ENCODE measurements at places on chromosomes 16 and 17.

DNA sequence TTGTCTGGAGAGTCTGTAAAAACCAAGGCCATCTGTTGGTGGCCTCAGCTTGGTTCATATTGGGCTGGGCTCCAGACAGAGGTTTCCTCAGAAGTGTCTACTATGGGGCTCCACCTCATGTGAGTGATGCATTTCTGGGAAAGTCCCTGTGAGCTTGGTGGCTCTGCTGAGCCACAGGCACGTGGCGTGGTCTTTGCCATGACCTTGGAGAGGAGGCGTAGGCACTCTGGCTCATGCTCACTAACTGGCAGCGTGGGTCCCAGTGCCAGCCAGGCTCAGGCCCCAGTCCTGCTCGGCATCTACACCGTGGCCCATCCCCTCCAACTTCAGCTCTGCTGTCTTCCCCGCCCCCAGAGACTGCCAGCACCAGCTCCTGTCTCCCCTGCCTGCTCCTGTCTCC, 10.7 kb upstream of the SMTNL2 start:
- peak; percentile 69 for DNase-seq

DNA sequence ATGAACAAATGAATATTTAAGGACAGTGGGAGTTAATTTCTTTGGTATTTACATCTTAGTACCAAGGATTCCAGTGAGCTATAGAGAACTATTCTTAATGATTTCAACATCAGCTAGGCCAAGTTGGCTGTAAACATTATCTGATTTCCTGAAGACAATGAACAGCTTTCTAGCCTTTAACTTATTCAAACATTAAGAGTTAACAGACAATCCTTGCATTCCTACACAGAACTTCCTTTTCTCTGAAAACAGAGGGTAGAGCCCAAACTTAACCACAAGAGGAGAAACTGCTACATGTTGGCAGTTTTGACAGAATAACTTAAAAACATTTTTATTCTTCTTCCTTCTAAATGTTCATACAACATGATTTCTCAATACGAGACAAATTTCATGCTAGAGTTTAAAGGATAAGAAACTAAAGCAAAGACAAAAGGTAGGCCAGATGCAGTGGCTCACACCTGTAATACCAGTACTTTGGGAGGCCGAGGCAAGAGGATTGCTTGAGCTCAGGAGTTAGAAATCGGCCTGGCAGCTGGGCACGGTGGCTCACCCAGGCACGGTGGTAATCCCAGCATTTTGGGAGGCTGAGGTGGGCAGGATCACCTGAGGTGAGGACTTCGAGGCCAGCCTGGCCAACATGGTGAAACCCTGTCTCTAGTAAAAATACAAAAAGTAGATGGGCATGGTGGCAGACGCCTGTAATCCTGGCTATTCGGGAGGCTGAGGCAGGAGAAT, 4.4 kb downstream of the CRLF3 start:
- no peak for DNase-seq

DNA sequence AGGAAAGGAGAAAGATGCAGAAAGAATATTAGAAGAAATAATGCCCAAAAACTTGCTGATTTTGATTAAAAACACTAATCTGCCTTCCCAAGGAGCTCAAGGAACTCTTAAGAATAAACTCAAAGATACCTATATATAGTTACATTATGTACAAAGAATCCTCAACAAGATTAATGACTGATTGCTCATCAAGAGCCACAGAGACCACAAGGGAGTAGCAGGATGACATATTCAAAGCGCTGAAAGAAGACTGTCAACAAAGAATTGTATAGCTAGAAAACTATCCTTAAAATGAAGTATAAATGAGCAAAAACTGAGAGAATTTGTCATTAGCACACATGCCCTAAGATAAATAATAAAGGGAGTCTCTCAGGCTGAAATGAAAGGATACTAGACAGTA, 6.2 kb downstream of the LPCAT2 start:
- no peak for DNase-seq

DNA sequence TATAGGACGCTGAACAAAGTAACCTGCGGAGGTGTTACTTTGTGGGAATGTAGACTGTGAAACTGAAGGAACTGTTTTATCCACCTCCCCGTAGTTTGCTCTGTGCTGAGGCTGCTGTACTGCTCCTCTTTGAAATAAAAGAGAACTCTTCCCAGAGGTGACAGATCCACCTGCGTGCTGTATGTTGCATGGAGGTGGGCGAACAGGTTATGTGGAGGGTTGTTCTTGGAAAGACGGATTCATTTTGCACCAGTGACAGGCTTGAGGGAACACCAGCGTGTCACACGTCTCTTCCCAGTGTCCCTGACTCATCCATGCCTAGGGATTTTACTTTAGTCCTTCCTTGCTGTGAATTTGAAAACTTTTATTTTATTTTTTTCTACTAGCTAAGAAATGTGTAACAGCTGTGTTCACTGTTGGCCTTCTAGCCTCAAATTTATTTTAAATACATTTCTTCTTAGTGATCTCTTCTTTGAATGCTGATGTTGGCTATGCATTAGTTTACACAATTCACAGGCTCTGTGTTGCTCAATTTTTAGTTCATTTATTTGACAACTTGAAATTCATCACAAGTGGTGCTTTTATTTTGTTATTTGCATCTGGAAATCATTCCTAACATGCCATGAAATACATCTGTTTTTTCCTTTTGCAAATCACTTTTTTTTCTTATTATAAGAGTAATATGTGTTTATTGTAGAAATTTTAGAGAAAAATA, 512.4 kb downstream of the CDH13 start:
- no peak for DNase-seq

- DNase-seq: no peak
Measured at GRCh38 chr17:8580952-8581658, 49.4 kb downstream of the MYH10 start.

DNA sequence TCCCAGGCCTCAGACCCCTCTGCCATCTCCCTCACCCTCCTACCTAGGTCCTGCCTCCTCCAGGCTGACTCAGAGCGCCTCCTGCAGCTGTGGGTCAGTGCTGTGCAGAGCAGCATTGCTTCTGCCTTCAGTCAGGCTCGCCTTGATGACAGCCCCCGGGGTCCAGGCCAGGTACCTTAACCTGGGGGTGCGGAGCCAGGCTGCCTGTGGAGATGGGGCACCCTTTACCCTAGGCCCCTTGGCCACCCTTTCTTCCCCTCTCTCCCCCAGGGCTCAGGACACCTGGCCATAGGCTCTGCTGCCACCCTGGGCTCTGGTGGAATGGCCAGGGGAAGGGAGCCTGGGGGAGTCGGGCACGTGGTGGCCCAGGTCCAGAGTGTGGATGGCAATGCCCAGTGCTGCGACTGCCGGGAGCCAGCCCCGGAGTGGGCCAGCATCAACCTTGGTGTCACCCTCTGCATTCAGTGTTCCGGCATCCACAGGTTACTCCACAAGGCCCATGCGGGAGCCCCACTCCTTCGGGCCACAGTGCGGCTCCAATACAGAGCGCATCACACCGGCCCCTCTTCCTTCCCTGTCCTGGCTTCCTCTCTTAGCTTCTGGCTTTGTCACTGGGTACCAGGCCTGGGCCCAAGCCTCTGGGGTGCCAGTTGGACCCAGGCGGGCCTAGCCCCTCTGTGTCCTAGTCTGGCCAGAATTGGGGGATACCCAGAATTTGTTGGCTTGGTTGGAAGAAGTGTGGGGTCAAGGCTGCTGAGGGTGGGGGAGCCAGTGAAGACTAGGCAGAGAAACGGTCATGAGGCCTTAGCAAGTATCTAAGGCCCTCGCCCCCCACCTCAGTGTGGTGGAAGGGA, 5.0 kb upstream of the KCTD11 start:
- no peak for DNase-seq

- peak; percentile 51 for DNase-seq
Measured at GRCh38 chr16:5056352-5056751, 9.4 kb downstream of the C16orf89 start.

DNA sequence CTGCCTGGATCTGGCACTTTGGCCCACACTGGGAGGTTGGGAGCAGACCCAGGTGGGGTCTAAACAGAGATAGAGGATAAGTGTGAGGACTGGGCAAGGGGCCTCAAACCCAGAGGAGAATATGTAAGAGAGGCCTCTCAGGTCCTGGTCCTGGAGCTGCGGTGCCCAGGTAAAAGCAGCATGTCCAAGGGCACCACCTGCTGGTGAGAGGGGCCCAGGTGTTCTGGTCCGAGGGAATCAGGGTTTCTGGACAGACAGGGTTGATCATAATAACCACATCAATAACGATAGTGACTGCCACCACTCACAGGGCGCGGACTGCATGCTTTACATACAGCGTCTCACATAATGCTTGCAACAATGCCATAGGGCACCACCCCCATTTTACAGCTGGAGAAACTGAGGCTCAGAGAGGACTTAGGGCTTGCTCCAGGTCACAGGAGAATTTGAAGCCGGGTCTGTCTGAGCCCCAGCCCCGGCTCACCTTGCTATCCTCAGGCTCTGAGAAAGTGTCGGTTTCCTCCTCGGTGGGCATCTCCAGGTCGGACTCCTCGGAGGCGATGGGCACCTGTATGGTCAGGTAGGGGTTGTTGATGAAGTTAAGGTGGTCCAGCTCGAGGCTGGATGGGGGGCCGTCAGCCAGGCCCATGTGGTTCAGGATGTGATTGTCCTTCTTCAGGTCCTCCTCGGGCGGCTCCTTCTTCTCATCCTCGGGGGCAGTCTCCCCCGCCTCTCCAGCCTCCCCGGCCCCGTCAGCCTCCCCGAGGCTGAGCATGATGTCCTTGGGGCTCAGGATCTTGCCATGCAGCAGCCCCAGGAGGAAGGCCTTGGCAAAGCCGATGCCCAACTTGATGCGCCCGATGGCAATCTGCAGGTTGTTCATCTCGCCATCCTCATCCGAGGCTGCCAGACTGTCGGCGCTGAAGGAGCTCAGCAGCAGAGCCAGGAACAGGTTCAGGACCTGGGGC, 19.1 kb upstream of the CD79B start:
- DNase-seq: no peak

GRCh38 chr16:54957403-54958166, 26.9 kb downstream of the IRX5 start:
- no peak for DNase-seq

- DNase-seq: peak; percentile 33
Measured at GRCh38 chr17:44557651-44558285, 484 bp downstream of the FZD2 start.

DNA sequence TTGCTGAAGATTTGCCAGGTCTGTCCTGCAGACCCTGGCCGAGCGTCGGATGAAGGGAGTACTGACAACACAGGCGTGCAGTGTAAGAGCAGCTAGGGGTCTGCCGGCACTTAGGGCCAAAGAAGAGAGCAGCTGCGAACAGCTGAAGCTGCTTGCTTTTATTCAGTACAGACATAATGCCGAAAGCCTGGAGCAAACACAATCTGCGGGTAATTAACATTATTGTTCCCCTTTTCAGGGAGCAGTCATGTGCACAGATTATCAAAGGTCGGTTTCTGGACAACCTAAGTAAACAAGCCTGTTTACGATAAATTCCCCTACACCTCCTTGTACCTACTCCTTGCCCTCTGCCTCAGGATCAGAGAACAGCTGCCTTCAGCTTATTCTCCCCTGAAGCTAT, 12.0 kb upstream of the KRT23 start:
- DNase-seq: no peak

- DNase-seq: no peak
Measured at GRCh38 chr17:73533127-73533526, 111.1 kb downstream of the SDK2 start.

DNA sequence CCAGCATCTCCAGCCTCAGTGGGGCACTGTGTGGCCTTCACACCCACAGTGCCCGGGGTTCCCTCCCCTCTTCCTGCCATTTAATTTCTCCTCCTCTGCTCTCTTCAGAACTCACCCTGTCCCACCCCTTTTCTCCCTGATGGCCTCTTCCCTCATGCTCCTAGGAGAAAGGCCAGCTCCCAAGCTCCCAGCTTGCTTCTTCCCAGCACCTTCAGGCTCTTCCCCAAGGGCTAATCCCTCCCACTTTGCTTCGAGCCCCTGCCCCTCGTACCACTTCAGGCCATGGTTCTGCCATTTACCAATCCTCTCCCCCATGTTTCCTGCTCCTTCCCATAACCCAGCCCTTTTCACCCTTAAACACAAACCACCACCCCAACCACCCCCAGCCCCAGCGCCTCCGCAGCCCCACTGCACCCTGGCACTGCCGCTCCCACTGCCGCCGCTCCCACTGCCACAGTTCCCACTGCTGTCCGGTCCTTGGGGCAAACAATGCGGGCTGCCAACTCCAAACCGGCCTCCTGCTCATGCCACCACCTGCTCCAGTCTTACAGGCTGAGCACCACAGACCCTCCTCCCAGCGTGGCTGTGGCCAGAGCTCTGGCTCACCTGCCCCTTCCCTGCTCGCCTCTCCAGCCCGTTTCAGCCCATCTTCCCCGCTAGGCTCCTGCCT, 28.6 kb downstream of the ADAM11 start:
- DNase-seq: no peak

GRCh38 chr16:11058832-11059231, 114.5 kb downstream of the CLEC16A start:
- DNase-seq: no peak

GRCh38 chr17:82816358-82816757, 23.5 kb downstream of the ZNF750 start:
- DNase-seq: no peak

DNA sequence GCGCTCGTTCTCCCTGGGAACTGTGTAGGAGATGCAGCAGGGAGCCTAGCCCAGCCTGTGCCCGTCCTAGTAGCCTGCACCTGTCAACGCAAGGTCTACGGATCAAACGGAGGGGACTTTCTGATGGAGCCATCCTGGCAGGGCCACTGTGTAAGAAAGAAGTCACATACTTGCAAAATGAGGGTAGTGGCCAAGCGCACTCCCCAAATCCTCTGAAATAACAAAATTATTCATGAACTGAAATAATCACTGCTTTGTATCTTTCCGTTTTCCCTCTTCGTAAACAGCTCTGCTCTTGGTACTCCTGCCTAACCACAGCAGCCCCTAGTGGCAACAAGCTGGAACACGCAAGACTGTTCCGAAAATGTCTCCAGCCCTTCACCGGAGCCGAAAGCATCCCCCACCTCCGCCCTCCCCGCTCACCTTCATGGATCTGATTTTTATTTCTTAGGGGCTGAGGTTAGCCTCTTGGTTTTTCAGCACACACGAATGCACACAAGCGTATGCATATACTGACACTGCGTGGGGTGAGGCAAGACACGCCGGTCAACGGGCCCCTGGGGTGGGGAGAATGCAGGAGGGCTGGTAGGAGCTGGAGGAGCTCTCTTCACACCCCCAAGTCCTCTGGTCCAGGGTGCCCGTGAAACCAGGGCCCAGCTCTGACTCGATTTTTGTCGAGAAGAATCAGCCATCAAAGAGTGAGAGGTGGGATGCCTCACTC, 100.8 kb downstream of the ABCC12 start:
- DNase-seq: peak; percentile 7

DNA sequence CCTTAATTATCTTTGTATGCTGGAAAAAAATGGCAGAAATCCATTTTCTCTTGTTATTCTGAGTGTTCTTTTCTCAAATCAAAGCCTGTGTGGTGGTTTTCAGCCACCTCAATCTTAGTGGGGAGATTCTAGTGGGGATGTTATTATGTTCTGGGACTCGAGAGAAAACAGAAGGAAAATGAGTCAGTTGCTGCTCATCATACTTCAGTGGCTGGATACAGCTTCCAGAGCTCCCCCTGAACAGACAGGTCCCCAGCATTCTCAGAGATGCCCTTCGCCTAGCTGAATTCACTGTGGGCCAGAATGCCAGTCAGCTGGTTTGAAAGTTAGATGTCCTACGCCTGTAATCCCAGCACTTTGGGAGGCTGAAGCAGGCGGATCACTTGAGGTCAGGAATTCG, 8.5 kb downstream of the ST6GALNAC1 start:
- DNase-seq: no peak

GRCh38 chr17:16814439-16814838, 124.4 kb downstream of the CCDC144A start:
- no peak for DNase-seq

Data from activated T-cell treated with anti-CD3 and anti-CD28 coated beads for 48 hours (primary cell).